ENCODE measurements at places on chromosomes 6 and 20. TPM values are rescaled to one million over a fixed set of nuclear protein-coding genes. Genes with fewer than 3 reads are reported as not detected.

GABBR1 gene
- 3.7 TPM for total RNA-seq

OR2J3 gene
- not detected for total RNA-seq

SEMG1 gene
- not detected for total RNA-seq

DDR1 gene
- 54.3 TPM for total RNA-seq

TINAG gene
- not detected for total RNA-seq
